ENCODE measurements at places on chromosomes 3 and 15. TPM values are rescaled to one million over a fixed set of nuclear protein-coding genes. Genes with fewer than 3 reads are reported as not detected.
A peak's percentile ranks its signal among the peaks of the same experiment; 100 is the strongest.

- no peak overlapping the region for H3K4me3 ChIP-seq
- H3K27ac ChIP-seq: no peak overlapping the region
- H3K27me3 ChIP-seq: peaks cover 28% of the 10 kb centered on the region
- no peak for DNase-seq
- H3K36me3 ChIP-seq: no peaks in the 10 kb centered on the region
Measured at GRCh38 chr15:48643776-48644466, 1.6 kb downstream of the FBN1 start.

DNA sequence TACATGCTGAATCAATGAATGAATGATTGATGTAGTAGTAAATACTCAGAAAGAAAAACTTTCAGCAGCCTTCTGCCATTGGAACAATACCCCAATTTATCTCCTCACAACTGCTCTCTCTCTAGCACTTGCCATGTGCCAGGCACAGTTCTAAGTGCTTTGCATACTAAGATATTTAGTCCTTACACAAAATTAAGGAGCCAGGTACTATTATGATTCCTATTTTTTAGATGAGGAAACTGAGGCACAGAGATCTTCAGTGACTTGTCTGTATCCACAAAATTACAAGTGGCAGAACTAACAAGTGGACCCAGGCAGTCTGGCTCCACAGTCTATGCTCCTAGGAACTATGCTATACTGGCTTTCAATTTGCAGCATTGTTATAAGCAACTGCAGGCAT lies 279.2 kb downstream of the LSAMP start:
- peaks cover 1% of the 10 kb centered on the region for H3K27me3 ChIP-seq
- H3K36me3 ChIP-seq: no peaks in the 10 kb centered on the region
- H3K27ac ChIP-seq: no peak overlapping the region
- no peaks in the 10 kb centered on the region for H3K4me1 ChIP-seq

DNA sequence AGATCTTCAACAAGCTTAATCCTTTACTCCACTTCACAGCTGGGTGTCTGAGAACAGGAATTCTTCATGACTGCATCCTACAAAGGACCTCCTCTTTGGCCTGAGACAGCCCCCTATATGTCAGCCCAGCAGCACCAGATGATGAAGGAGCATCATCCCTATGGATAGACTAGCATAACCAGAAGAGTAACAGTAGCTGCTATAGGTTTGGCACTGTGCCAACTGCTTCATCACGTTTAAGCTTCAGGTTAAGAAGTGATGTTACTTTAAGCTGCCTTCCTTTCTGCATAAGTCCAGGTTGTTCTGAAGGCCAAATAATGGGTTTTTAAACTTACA lies 50.6 kb downstream of the CMSS1 start:
- H3K4me1 ChIP-seq: peaks cover 13% of the 10 kb centered on the region
- no peaks in the 10 kb centered on the region for H3K36me3 ChIP-seq
- no peak overlapping the region for H3K4me3 ChIP-seq
- H3K27me3 ChIP-seq: no peaks in the 10 kb centered on the region
- DNase-seq: no peak
- peak overlapping the region; percentile 25 for H3K27ac ChIP-seq

DNA sequence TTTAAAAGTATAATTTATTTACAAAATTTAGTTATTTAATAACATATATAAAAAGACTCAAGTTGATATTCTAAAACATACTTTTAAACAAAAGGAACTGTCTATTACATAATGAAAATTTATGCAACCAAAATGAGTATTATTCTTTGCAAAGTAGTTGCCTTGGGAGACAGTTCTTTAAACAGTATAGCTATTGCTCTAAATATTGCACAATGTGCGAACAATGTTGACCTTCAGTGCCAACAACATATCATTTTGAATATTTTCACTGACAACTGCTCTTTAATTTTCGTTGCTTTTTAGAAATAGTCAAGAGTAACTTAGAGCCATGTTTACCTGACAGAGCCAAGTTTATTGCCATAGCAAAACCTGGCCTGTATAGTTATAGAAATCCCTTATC lies 124.9 kb downstream of the ZBTB20 start:
- no peak overlapping the region for H3K27ac ChIP-seq
- H3K27me3 ChIP-seq: no peaks in the 10 kb centered on the region
- H3K4me3 ChIP-seq: no peak overlapping the region

The ITIH1 gene
- not detected for polyA plus RNA-seq

DNA sequence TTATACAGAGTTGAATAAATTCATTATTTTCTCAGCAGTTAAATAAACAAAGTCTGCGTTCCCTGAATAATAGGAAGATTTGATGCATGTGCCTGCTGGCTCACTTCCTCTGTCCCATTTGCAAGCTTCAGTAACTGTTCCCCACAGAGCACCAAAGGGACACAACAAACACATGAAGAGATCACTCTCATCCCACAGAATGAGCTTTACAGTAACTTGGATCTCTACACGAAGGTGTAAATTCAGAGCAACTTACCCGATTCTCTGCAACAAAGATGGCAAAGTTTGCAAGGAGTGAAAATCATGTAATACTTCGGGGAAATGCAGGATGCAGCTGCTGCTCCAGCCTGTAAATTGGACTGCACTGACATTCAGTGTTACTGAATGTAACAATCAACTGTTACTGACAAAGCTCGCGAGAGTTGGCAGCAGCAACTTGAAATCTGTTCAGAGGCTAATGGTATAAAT lies at the start of gene BCHE:
Gene BCHE (minus strand): TSS at position 366 of the 468 bp plus-strand sequence. CDS start 6,390 bp downstream, outside the sequence.
- H3K27me3 ChIP-seq: no peaks in the 10 kb centered on the region
- no peak within 1 kb of the TSS for H3K27ac ChIP-seq
- DNase-seq: no peak
- H3K4me3 ChIP-seq: no peak within 1 kb of the TSS
- no peaks in the 10 kb centered on the region for H3K4me1 ChIP-seq

DNA sequence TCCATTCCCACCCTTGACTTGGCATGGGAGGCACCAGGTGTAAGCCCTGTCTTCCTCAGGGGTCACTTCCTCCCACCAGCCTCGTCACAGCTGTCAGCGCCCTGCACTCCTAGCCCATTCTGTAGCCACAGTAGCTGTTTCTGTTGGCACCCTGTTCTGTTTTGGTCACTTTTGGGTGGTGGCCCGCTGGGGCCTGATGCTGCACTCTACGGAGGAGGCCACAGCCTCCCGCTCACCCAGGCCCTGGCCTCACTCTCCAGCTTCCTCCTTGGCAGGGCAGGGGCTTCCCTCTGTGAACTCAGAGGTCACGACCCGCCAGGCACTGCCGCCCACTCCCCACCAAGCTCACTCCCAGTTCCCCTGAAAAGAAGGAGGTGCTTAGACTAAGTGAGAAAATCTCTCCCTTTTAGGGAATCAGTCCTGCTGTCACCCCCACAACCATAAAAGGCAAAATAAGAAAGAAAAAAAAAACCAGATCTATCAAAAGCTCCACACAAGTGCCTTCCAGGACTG lies 68.4 kb downstream of the MGLL start:
- H3K4me3 ChIP-seq: peak overlapping the region; percentile 71
- DNase-seq: no peak
- H3K36me3 ChIP-seq: no peaks in the 10 kb centered on the region
- H3K4me1 ChIP-seq: peaks cover 10% of the 10 kb centered on the region

GRCh38 chr15:26739791-26740190 lies 33.1 kb downstream of the GABRB3 start:
- DNase-seq: no peak
- H3K4me1 ChIP-seq: no peaks in the 10 kb centered on the region
- no peak overlapping the region for H3K4me3 ChIP-seq
- no peaks in the 10 kb centered on the region for H3K27me3 ChIP-seq
- no peak overlapping the region for H3K27ac ChIP-seq

DNA sequence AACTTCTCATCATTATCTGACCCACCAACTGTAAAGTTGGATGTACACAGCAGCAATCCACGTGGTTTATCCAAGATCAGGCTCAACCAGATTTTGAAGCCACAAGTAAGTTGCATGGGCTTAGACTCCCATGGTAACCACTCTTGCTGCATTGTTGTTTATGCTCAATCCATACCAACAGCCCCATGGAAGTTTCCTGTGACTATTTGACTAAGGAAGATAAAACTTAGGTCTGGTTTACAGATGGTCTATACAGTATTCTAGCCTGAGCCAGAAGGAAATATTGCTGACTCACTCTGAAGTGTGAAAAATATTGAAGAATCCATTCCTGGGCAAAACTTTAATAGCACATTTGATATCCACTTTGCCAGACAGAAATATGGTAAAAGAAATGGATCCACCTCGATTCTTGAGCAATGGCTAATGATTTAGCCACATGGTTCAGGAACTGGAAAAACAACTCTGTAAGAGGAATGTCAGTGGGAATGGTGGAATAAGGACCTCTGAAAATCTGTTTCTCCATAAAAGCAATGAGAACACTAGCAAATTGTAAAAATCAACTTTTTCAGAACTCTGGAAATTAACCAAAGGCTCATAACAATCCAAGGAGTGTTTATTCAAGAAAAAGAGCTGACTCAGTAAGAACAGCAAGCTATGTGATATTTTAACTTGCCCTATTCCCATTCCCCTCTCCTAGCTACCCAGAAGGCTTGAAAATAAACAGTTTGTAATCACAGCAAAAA lies 162.9 kb upstream of the STT3B start:
- H3K36me3 ChIP-seq: no peaks in the 10 kb centered on the region
- no peak overlapping the region for H3K27ac ChIP-seq
- no peak for DNase-seq

GRCh38 chr3:30457081-30457480 lies 149.3 kb upstream of the TGFBR2 start:
- H3K27ac ChIP-seq: peak overlapping the region; percentile 46
- no peak overlapping the region for H3K4me3 ChIP-seq
- peaks cover 20% of the 10 kb centered on the region for H3K36me3 ChIP-seq
- DNase-seq: no peak

GRCh38 chr3:57069503-57069902 lies 9.0 kb downstream of the SPATA12 start:
- DNase-seq: no peak
- peaks cover 41% of the 10 kb centered on the region for H3K27me3 ChIP-seq
- peaks cover 1% of the 10 kb centered on the region for H3K4me1 ChIP-seq
- no peak overlapping the region for H3K27ac ChIP-seq
- H3K4me3 ChIP-seq: no peak overlapping the region
- H3K36me3 ChIP-seq: no peaks in the 10 kb centered on the region

The TAGLN3 gene
- not detected for polyA plus RNA-seq

The INKA1 gene
- polyA plus RNA-seq: 3.5 TPM

Measured in naive thymus-derived CD8-positive, alpha-beta T cell (primary cell).